ENCODE measurements at places on chromosomes 4 and X. TPM values are rescaled to one million over a fixed set of nuclear protein-coding genes. Genes with fewer than 3 reads are reported as not detected.

DNA sequence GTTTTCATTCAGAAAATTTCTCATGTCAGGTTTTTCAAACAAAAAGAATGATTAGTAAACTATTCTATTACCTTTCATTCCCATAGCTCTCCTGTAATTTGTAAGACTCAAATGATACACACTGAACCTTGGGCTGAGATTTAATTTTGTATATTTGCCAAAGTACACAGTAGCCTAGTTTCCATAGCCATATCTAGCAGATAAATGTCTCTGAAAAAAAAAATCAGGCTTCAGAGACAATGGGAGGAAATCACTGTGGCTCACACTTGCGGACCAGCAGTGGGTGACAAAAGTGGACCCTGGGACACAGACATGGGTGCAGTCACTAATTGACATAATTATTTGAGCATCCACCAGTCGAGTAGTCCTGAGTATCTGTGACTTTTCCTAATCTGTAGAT lies 46.6 kb downstream of the MAOA start:
- DNase-seq, result no peak

DNA sequence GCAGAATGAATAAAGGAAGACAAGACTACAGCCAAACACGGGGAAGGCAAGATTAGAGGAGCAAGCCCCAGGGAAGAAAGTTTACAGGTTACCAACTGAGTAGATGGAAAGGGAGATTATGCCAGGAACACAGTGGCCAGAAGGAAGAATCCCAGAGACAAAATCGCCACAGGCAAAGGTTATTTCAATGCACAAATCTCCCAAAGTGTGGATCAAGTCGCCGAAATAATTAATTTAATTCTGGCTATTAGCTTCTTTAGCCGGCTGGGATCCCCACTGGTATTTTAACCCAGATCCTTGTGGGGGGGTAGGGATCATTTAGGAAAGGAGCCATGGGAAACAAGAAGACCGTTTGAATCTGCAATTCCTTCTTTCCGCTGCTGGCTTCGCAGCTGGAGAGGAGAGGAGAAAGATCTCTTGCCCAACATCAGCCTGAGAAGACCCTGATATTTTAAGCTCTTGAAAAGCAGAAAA lies 171.0 kb downstream of the DHX15 start:
- DNase-seq, result no peak

DNA sequence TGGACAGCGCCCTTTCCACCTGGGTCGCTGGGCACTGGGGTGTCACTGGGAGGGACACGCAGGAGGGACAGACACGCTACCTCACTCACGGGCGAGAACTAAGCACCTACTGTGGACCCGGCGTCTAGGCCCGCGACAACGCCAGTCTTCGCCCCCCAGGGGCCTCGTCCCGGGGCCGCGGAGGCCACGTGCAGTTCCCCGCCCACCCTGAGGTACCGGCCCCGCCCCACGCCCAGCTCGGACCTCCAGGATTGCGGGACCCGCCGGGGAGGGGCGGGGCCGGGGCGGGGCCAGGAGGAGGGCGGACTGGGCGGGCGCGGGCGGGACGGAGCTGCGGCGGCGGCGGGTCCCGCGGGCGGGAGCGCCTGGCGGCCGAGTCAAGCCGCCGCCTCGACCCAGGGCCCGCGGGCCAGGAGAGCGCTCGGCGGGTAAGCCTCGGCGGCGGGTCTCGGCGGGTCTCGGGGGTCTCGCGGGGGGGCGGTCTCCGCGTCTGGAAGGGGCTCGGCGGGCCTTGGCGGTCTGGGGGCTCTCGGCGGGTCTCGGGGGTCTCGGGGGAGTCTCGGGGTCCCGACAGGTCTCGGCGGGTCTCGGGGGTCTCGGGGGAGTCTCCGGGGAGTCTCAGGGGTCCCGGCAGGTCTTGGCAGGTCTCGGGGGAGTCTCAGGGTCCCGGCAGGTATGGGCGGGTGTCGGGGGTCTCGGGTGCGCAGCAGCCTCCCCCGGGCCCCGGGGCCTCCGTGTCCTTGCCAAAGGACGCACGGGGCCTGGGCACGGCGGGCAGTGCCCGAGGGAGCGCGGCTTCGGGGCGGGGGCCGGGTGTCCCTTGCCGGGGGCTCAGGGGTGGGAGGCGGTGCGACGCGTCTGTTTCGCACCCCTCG lies at the start of gene SH3BP2:
TSS of gene SH3BP2 (plus strand) at position 375 of the 875 bp plus-strand sequence. CDS start 27,533 bp downstream, outside the sequence.
- DNase-seq, result peak; percentile 77

The SORCS2 gene
- 9.6 TPM for total RNA-seq

- DNase-seq, result no peak
Observed at GRCh38 chrX:39779952-39780783, 317.6 kb downstream of the BCOR start.

DNA sequence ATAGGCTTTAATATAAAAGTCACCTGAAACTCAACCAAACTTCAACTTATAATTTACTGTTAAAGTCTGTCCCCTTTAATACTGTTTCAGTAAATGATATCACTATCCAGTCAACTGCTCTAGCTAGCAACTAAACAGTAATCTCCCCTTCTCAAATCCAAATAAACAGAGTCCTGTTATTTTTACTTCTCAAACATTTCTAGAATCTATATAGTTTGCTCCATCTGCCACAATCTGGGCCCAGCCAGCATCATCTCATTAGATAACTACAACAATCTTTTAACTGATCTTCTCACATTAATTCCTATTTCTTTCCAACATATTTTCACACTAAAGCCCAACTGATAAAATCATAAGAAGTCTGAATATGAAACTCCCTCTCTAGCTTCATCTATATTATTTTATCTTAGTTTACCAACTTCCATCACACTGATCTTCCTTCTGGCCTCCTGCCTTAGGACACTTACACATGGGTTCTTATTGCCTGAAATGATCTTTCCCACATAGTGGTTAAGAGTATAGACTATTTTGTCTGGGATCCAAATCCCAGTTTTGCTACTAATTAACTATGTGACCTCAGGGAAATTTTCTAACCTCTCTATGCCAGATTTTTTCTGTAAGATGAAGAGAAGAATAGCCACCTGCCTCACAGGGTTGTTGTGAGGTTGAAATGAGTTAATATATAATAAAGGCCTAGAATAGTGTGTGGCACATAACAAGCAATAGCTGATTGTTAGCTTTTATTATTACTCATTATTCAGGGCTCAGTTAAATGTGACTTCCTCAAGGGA lies 18.6 kb downstream of the TBCK start:
- DNase-seq, result no peak

- no peak for DNase-seq
Observed at GRCh38 chr4:64598066-64598465, 188.8 kb upstream of the TECRL start.

The TLR3 gene
- total RNA-seq, result 5.1 TPM

DNA sequence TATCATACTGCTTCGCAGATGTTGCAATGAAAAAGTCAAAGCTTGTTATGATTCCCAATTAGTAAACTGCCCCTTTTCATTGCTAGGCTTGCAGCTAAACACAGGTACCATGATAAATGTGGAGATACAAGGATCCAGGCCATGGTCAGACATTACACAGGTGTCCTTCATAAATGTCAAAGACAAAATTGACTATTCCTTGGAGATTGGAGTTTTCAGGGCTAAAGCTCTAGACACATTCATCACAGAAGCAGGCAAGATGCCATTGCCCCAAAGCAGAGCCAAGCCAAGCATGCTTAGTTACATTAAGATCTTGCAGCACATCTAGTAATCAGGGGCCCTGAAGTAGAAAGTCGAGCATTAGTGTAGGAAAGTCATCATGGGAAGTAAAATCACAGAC lies 111.3 kb upstream of the INTU start:
- peak; percentile 31 for DNase-seq

DNA sequence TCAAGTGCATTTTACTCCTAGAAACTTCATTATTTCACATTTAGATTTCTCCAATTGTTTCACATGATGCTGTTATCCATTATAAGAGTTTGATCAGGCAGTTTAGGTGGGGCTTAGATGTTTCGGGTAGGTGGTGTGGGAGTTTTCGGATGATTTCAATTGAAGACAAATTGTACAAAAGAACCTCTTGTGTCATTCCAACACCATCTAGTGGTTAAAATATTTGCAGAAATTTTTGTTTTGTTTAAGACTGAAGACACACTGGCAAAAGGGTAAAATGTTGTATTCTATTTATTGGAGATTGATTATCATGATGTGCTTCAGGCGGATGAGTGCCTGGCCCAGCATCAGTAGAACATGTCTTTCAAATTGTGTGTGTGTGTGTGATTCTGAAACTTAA lies 212.7 kb downstream of the SH3BGRL start:
- no peak for DNase-seq

- DNase-seq, result no peak
Observed at GRCh38 chr4:138003248-138003647, 238.9 kb downstream of the SLC7A11 start.

DNA sequence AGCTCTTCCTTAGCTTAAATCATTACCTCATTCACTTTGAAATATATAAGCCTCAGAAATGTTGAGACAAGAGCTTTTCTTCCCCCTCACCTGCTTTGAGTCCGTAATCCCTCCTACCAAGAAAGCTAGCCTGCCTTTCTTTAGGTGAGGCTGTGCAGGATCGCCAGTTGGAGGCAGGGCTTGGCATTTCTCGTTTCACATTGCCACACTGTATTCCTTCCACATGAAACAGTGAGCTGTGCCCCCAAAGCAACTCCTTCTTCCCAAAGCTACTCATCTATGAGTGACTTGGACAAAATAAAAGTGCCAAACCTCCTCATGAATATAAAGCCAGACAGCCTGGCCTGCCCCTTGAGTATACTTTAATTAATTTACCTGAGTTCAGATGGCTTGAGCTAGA lies 86.8 kb downstream of the LIMCH1 start:
- no peak for DNase-seq

DNA sequence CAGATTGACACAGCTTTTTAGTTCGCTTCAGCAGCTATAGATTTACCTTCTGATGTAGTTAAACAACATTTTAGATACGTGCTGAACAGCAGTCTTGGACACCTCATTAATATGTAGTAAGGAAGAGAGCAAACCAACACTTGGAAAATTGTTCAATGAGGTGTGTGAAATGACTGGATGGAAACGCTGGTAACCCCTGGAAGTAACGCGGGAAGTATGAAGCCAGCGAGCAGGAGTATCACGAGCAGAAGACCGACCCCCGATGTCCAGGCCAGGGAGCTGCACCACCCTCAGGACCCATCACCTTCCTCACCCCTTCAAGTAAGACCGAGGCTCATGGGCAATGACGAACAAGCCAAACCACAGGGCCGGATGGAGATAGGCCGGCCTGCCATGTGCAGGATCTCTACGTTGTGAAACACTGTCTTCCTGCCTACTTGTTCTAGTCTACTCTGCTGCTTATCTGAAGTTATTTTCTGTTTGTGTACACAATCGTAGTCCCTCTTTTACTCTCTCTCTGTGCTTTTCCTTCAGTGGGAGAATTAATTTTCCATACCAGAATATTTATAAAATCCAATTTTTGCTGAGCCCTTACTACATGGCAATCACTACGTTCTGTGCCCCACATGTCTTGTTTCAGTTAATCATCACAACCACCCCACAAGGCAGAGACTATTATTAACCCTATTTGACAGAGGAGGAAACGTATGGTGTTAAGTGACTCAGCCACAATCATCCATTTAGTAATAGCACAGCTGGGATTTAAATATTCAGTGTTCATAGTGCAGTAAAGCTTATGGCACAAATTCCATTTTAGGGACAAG lies 221.7 kb downstream of the APBB2 start:
- DNase-seq, result no peak

The ERCC6L gene
- total RNA-seq, result 2.2 TPM

GRCh38 chr4:2226261-2226660 lies 15.7 kb downstream of the HAUS3 start:
- no peak for DNase-seq

DNA sequence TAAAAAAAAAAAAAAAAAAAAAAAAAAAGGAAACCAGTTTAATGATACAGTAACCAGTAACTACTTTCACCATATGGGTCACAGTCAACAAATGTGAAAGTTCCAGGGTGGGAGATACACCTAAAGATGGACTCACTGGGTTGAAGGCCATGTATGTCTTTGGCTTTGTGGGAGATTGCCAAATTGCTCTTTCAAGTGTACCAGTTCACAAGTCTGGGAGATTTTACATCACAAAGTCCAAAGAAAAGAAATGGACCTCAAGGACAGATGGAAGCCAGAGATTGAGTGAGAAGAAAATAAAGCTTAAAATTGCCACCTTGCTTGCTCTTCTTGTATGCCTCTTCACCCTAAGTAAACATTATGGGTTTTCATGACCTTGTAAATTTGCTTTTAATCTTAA lies 65.3 kb downstream of the NHS start:
- no peak for DNase-seq

DNA sequence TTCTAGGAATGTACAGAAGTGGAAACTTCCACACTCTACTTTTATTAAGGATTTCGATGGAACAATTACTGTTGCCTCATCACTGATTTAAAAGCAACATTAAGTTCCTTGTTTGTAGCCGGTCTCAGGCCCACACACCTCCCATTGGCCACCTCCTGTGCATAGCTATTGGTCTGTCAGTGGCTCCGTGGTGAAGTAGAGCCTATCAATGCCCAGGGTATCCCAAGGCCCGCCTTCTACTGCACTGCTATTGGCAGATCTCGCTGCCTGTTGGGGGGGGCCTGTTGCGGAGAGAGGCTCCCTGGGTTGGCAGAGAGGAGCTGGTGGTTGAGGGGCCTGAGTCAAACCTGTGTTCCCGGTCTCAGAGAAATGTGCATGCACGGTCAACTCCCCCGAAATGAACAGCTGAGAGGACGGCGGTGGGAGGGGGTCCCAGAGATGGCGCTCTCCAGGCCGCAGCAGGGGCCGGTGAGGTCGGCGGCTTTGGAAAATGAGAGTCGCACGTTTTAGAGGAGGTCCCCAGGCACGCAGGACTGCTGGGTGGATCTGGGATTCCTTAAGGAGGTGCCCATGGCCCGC lies 4.9 kb upstream of the ARAF start:
- peak; percentile 95 for DNase-seq

The GLRB gene
- 9.1 TPM for total RNA-seq

GRCh38 chr4:56654238-56654632 lies 26.9 kb downstream of the HOPX start:
- peak; percentile 62 for DNase-seq

- no peak for DNase-seq
Observed at GRCh38 chr4:55682295-55682694, 46.2 kb upstream of the NMU start.

GRCh38 chrX:16868920-16869319 lies 1.2 kb downstream of the RBBP7 start:
- DNase-seq, result no peak

The COX7B2 gene
- not detected for total RNA-seq

The PABPC1L2B gene
- 1.2 TPM for total RNA-seq

- DNase-seq, result no peak
Observed at GRCh38 chr4:143085659-143086058, 99.1 kb upstream of the USP38 start.

The VCX2 gene
- total RNA-seq, result not detected

DNA sequence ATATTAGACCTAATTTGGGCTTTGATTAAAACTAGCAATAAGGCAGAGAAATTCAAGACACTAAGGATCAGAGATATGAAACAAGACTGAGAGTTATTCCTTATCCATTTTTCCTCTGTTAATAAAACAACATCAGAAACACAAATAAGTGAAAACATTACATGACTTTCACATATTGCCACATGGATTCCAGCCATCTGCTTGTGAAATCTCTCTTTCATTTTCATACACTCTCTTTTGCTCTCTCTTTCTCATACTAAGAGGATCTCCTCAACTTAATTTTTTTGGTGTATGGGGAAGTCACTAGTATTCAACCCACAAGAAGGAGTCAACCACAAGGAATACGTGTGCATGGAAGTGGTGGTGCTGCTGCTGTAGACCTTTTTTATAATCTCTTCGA lies 183.0 kb downstream of the LDB2 start:
- no peak for DNase-seq

GRCh38 chr4:42642845-42643615 lies 13.9 kb downstream of the ATP8A1 start:
- no peak for DNase-seq

GRCh38 chr4:168871632-168872031 lies 138.4 kb downstream of the CBR4 start:
- DNase-seq, result peak; percentile 66

GRCh38 chr4:162891788-162892707 lies 274.6 kb downstream of the NAF1 start:
- DNase-seq, result no peak
